ENCODE measurements at places on chromosomes 16 and 17.

DNA sequence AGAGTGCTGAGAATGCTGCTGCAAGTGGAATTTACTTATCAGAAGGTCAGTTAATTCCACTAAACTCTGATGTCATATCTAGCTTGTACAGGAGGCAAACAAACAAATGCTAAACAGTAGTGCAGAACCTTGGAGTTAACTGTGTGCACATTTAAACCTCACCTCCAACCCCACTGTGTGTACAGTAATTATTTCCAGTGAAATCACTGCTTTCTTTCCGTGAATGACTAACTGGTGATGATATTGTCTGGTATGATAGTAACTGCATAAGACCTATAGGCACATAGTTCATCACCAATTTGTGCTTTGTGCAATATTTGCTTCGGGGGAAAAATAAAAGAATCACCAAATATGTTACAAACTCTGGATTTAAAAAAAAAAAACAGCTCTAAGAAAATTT, 492.5 kb upstream of the HSBP1 start:
- DNase-seq, result no peak

- no peak for DNase-seq
Measured at GRCh38 chr17:73934696-73935095, 268.8 kb upstream of the RPL38 start.

- no peak for DNase-seq
Measured at GRCh38 chr17:54920819-54921218, 20.2 kb downstream of the TOM1L1 start.

- no peak for DNase-seq
Measured at GRCh38 chr17:1202291-1202690, 22.5 kb upstream of the ABR start.

GRCh38 chr17:73335591-73336407, 24.0 kb upstream of the CDC42EP4 start:
- no peak for DNase-seq

GRCh38 chr16:81241706-81242105, 3.2 kb downstream of the BCO1 start:
- no peak for DNase-seq

- DNase-seq, result no peak
Measured at GRCh38 chr16:19488213-19488640, 33.7 kb downstream of the GDE1 start.

DNA sequence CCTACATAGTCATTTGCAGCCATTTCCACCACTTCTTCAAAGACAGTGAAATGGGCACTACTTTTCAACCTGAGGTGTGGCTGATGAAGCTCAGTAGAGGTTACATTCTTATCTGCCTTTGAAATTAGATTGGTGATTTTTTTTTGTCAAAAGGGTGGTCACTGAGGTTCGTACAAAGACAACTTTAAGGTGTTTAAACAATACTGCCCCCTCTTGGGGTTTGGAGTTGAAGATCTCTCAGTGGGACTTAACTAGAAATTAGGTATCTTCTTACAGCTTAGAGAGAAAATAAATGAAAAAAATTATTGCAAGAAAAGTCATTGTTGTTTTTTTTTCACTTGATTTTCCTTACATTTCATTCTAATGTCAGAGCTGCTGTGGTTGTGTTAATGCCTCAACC, 713.2 kb downstream of the CDH11 start:
- no peak for DNase-seq

Data from stimulated activated CD4-positive, alpha-beta T cell treated with anti-CD3 and anti-CD28 coated beads, Interleukin-1b, Interleukin-23, amount 100 ng/mL, for 4 hours (primary cell).